ENCODE measurements at places on chromosomes 13 and 19. TPM values are rescaled to one million over a fixed set of nuclear protein-coding genes. Genes with fewer than 3 reads are reported as not detected.

The S1PR4 gene
- 1.6 TPM for total RNA-seq

The LILRA1 gene
- total RNA-seq: not detected

The KRTDAP gene
- total RNA-seq: not detected

The SULT2B1 gene
- 2.5 TPM for total RNA-seq

The ACP7 gene
- not detected for total RNA-seq

The LGALS14 gene
- total RNA-seq: not detected

The CNFN gene
- not detected for total RNA-seq

The LIM2 gene
- not detected for total RNA-seq

The MTMR6 gene
- total RNA-seq: 9.5 TPM

The CCDC169 gene
- not detected for total RNA-seq

DNA sequence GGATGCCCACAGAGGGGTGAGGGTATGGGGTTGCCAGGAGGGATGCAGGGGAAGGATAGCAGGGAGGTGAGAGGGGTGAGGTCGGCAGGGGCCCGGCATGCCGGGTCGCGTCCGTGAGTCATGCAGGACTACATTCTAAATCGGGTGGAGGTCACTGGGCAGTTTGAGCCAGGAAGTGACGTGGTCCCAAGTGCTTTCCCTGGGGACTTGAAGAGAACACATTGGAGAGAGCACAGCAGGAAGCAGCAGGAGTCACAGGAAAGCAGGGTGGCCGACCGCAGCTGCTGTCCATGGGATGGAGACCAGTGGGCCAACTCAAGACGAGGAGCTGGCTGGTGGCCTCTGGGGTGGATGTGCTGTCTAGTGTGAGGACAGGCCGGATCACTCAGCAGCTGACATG, 92.0 kb upstream of the WASF3 start:
- no peaks in the 10 kb centered on the region for H3K27me3 ChIP-seq
- no peak overlapping the region for H3K4me3 ChIP-seq
- no peaks in the 10 kb centered on the region for H3K36me3 ChIP-seq
- no peaks in the 10 kb centered on the region for H3K4me1 ChIP-seq

DNA sequence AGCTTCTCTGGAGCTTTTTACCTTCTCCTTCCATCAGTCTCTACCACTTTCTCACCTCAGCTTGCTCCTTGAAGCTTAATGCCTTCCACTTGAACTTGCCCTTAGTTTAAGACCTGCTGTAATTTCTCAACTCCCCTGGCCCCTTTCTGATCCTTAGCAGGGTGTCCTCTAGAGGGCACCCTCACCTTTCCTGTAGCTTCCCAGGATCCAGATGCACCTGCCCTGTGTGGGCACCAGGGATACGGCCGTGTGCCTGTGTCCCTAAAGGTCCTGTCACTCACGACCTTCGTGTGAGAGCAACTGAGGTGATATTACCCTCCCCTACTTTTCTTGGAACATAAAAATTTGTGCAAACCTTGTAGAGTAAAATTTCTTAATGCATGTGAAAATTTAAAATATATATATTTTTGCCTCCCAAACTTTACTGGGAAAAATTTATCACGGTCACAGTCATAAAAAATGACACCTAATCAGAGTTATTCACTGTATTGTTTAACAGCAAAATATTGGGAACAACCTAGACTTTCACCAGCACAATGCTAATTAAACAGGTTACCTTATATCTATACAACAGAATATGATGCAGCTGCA, 46.4 kb downstream of the PSG3 start:
- H3K36me3 ChIP-seq: no peaks in the 10 kb centered on the region
- H3K27me3 ChIP-seq: no peaks in the 10 kb centered on the region
- H3K4me1 ChIP-seq: no peaks in the 10 kb centered on the region

DNA sequence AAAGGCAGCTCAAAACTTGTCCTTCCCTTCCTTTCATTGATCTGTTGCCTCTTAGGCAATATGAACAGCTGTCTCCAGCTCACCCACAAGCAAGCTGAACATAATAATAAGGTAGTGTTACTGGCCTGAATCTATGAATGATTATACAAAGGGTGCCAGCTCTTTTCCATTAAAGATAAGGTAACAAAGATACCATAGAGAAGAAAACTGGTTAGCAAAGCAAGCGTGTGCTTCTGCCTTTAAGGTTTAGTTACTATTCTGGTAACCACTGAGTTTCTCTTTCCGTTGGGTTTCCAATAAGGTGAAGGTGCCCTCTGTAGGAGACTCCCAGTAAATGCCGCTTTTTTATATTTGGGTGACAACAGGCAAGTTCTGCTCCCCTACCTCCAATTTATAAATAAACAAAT, 12.1 kb upstream of the DACH1 start:
- H3K27me3 ChIP-seq: no peaks in the 10 kb centered on the region
- H3K4me3 ChIP-seq: peak overlapping the region; percentile 15
- DNase-seq: no peak
- no peak overlapping the region for H3K27ac ChIP-seq
- no peaks in the 10 kb centered on the region for H3K36me3 ChIP-seq

GRCh38 chr19:31089681-31090080, 259.6 kb downstream of the TSHZ3 start:
- H3K4me3 ChIP-seq: no peak overlapping the region
- H3K27ac ChIP-seq: no peak overlapping the region
- no peaks in the 10 kb centered on the region for H3K36me3 ChIP-seq
- no peaks in the 10 kb centered on the region for H3K27me3 ChIP-seq
- no peaks in the 10 kb centered on the region for H3K4me1 ChIP-seq

GRCh38 chr13:93080587-93080986, 146.0 kb upstream of the GPC6 start:
- DNase-seq: no peak
- H3K4me1 ChIP-seq: no peaks in the 10 kb centered on the region
- H3K36me3 ChIP-seq: no peaks in the 10 kb centered on the region
- H3K27ac ChIP-seq: no peak overlapping the region
- no peaks in the 10 kb centered on the region for H3K27me3 ChIP-seq
- no peak overlapping the region for H3K4me3 ChIP-seq

DNA sequence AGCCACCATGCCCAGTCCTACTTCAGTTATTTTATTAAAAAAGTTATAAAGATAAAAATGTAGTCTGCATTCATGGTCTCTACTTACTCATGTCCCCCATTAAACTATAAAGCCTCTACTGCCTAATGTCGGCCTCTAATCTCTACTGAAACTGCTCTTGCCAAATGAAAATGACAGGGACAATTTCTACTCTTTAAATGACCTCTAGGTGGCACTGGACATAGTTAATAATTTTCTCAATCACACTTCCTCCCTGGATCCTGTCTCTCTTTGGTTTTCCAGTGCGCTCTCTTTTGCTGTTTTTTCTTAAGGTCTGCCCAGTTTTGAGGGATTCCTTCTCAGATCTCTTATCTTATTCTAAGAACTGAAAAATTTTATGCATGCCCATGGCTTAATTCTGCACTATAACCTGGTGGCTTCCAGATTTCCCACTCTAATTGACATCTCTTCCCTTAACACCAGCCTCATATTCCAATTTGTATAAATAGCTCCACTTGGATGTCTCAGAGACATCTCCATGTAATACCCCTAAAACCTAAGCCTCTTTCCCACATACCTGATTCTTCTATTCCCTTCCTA, 54.3 kb downstream of the MTMR6 start:
- DNase-seq: no peak
- H3K4me1 ChIP-seq: no peaks in the 10 kb centered on the region
- no peak overlapping the region for H3K27ac ChIP-seq

GRCh38 chr13:101416181-101417042, at the start of gene NALCN:
Gene NALCN (minus strand): TSS chr13:101416508. CDS start chr13:101399126, 17,382 bp downstream.
- H3K4me3 ChIP-seq: no peak within 1 kb of the TSS
- H3K4me1 ChIP-seq: no peaks in the 10 kb centered on the region
- no peaks in the 10 kb centered on the region for H3K27me3 ChIP-seq
- DNase-seq: no peak

DNA sequence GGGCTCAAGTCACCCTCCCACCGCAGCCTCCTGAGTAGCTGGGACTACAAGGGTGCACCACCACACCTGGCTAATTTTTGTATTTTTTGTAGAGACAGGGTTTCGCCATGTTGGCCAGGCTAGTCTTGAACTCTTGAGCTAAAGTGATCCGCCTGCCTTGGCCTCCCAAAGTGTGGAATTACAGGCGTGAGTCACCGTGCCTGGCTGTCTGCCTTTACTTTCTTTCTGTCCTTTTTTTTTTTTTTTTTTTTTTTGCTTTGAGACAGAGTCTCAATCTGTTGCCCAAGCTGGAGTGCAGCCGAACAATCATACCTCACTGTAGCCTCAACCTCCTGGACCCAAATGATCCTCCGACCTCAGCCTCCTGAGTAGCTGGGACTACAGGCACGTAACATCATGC, 25.0 kb upstream of the OR1M1 start:
- no peak for DNase-seq
- H3K36me3 ChIP-seq: no peaks in the 10 kb centered on the region
- H3K4me1 ChIP-seq: no peaks in the 10 kb centered on the region

DNA sequence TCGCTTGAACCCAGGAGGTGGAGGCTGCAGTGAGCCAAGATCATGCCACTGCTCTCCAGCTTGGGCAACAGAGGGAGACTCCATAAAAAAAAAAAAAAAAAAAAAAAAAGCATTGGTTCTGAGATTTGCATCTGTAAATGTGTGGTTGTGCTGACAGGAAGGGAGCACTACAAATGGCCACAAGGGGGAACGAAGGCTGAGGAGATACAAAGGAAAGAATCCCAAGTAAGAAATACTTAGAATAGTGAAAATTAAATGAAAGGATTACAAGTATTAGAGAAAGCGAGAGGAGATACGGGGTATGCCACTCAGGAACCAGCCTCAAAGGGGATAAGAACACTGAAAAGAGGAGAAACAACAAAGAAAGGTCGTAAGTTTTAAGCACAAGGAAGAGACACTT, 284.9 kb downstream of the KLF12 start:
- no peak overlapping the region for H3K27ac ChIP-seq
- no peaks in the 10 kb centered on the region for H3K36me3 ChIP-seq
- H3K4me3 ChIP-seq: no peak overlapping the region
- no peaks in the 10 kb centered on the region for H3K27me3 ChIP-seq
- DNase-seq: no peak

DNA sequence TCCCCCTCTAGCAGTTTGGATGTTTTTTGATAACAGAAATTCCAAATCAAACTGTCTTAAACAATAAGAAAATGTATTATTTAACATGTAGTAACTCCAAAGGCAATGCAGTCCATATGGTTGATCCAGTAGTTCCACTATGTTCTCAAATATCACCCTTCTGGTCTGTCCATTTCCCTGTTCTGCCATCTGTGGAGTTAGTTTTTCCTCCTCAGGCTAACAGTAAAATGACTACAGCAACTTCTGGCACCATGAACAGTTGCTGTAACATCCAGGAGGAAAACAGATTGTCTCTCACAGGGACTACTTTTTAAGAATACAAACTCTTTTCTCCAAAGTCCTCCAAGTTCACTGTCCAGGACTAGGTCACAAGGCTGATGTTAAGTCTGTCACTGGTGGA, 455.4 kb downstream of the FGF14 start:
- no peak for DNase-seq
- no peak overlapping the region for H3K4me3 ChIP-seq
- H3K36me3 ChIP-seq: no peaks in the 10 kb centered on the region
- H3K4me1 ChIP-seq: no peaks in the 10 kb centered on the region

GRCh38 chr13:40148101-40148500, 492.6 kb downstream of the COG6 start:
- H3K36me3 ChIP-seq: no peaks in the 10 kb centered on the region
- no peak overlapping the region for H3K4me3 ChIP-seq
- H3K27ac ChIP-seq: no peak overlapping the region
- no peaks in the 10 kb centered on the region for H3K4me1 ChIP-seq

GRCh38 chr19:42149447-42150202, 17.4 kb upstream of the POU2F2 start:
- DNase-seq: no peak
- H3K27me3 ChIP-seq: no peaks in the 10 kb centered on the region
- H3K36me3 ChIP-seq: no peaks in the 10 kb centered on the region
- H3K4me3 ChIP-seq: no peak overlapping the region
- no peaks in the 10 kb centered on the region for H3K4me1 ChIP-seq

- no peaks in the 10 kb centered on the region for H3K4me1 ChIP-seq
- DNase-seq: no peak
- H3K4me3 ChIP-seq: no peak overlapping the region
- H3K36me3 ChIP-seq: peaks cover 56% of the 10 kb centered on the region
- no peak overlapping the region for H3K27ac ChIP-seq
These were observed 40.0 kb downstream of the ZNF331 start for GRCh38 chr19:53577968-53578367.

DNA sequence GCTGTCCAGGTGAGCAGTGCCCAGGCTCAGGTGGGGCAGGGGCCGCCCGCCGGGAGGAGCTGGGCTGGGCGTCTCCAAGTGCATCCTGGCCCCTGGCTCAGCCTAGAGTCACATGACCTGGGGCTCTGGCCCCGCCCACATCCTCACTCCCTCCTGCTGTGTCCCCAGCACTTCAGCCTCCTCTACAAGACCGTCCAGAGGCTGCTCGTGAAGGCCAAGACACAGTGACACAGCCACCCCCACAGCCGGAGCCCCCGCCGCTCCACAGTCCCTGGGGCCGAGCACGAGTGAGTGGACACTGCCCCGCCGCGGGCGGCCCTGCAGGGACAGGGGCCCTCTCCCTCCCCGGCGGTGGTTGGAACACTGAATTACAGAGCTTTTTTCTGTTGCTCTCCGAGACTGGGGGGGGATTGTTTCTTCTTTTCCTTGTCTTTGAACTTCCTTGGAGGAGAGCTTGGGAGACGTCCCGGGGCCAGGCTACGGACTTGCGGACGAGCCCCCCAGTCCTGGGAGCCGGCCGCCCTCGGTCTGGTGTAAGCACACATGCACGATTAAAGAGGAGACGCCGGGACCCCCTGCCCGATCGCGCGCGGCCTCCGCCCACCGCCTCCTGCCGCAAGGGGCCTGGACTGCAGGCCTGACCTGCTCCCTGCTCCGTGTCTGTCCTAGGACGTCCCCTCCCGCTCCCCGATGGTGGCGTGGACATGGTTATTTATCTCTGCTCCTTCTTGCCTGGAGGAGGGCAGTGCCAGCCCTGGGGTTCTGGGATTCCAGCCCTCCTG, 16.8 kb upstream of the CELF5 start:
- H3K36me3 ChIP-seq: peaks cover 49% of the 10 kb centered on the region
- H3K4me1 ChIP-seq: no peaks in the 10 kb centered on the region

DNA sequence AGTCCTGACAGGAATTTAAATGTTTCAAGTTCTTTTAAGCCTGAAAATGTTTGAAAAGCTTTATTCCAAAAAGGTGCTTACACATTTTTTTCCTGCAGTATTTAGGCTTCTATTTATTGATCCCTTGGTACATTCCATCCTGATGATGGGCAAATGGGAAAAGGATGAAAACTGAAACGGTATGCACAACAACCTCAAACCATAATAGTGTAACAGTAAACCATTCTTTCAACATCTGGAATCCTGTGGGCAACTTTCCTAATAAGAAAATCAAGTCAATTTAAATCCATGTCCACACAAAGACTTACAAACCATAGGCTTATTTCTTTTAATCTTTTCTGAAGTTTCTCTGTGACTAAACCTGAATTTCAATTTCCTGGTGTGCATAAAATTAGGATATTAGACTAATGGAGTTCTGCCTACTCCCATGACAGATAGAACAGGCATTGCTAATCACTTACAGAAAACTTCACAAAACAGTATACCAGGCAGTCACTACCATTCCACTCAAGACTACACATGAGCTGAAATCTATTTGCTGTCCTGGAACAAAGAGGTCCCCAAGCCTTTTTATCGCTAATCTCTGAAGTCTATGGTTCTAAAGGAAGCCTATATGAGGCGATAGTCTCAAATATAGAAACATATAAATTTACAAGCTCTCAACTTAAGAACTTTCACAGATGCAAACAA, 103.3 kb downstream of the DLEU7 start:
- no peaks in the 10 kb centered on the region for H3K36me3 ChIP-seq

All from Peyer's patch (tissue), 4 donors.